ENCODE measurements at places on chromosomes 2 and 18.
A peak's percentile ranks its signal among the peaks of the same experiment; 100 is the strongest.

GRCh38 chr2:200943527-200944105 lies 19.8 kb downstream of the ORC2 start:
- DNase-seq: no peak

DNA sequence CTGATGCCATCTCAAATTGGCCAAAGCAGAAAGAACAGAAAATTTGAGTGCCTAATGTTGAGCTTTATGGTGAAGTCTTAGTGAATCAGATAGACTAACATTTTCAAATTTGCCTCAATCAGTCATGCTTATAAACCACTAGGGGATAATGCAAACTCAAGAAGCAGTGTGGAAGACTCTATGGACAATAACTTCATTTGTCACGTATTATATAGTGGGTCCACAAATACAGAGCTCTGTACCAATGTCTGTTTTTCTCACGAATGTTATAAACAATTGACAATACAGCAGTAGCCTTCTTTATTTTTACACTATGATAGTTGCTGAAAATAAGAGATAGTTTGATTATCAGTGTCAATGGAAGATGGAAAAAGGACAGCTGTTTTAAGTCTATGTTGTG lies 190.8 kb upstream of the SLC8A1 start:
- no peak for DNase-seq

- DNase-seq: no peak
Measured at GRCh38 chr2:73920577-73921545, 5.8 kb upstream of the DGUOK start.

- no peak for DNase-seq
Measured at GRCh38 chr2:135311268-135311667, 219.8 kb downstream of the ZRANB3 start.

DNA sequence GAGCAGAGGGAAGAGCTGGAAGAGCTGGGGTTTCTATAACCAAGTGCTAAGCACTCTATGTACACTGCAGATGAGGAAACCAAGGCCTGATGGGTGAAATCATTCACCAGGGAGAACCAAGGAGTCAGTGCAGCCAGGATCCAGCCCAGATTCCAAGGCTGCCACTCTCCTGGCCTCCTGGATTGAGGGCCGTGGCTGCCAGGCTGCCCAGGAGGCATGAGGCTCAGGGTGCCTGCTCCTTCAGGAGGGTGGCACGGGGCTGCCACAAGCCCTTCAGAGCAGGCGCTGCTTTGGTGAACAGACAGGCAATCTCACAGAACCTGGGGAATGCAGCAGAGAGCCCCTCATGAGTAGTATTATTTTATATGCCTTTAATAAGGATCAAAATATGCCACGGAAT lies 293.7 kb upstream of the HDAC4 start:
- DNase-seq: no peak

DNA sequence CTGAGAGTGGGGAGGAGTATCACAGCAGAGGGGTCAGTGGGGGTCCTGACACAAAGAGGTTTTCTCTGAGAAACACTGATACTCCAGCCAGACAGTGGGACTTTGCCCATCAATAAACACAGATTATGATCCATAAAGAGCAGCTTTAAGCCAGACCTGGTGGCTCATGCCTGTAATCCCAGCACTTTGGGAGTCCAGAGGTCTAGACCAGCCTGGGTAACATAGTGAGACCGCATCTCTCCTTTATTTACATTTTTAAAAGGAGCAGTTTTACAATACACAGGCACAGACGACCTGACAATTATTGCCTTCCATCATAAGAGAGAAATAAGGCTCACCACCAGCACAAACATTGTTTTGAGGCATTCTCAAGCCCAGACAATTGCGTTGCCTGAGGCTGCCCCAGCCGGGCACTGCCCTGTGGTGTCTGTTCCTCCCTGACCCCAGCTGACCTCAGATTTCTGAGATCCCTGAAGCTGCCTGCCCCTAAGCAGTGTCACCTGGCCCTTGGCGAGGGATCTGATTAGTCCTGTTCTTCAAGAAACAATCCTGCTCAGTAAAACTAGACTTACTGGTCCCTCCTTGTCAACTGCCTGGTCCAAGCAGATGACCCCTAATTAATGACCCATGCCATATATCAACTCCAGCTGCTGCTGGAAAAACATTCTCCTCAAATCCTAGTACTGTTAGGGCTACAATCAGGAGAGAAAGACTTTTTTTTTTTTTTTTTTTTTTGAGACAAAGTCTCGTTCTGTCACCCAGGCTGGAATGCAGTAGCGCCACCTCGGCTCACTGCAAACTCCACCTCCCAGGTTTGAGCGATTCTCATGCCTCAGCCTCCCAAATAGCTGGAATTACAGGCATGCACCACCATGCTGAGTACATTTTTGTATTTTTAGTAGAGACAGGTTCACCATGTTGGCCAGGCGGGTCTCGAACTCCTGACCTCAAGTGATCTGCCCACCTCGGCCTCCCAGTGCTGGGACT lies 59.4 kb upstream of the SOS1 start:
- DNase-seq: no peak

GRCh38 chr18:24397131-24397693 lies 412 bp downstream of the OSBPL1A start:
- DNase-seq: peak; percentile 48

DNA sequence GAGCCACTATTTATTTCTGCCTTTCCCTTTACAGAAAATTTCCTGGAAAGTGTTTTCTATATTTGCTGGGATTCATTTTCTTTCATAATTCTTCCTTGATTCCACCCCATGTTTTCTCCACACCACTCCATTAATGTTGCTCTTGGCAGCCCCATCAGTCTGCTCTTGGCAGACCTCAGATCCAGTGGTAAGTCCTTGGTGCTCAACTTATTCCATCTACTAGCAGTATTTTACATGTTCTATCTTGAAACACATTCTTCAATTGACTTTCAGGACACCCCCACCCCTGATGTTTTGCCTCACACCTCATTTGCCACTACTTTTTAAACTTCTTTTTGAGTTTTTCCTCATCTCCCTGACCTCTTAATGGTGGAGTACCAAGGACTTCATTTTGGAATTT lies 65.0 kb downstream of the HNMT start:
- DNase-seq: no peak

DNA sequence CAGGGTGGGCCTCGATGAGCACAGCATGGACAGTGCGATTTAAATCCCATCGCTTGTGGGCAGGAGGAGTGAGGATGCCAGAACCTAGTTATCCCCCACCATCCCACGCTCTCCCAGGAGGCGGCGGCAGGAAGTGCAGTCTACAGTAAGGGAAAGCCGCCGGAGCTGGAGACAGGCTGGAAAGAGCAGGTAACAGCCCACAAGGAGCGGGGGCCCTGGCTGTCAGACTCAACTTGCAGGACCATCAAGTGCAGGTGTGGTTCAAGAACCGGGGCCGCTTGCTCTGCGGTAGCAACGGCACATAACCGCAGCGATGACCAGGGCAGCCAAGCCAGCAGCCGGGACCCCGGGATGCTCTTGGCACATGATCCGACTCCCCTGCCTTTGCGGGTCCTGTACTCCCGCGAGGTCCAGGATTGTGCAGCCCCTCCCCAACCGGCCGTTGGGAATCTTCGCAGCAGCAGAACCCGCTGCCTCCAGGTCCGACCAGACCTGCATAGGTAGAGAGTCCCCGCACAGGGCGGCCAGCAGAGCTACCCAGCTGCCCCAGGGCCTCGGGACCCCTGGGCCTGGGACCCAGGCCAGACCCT lies 82.1 kb downstream of the BIN1 start:
- DNase-seq: no peak

GRCh38 chr2:218658671-218659257 lies 659 bp downstream of the ZNF142 start:
- DNase-seq: no peak

- no peak for DNase-seq
Measured at GRCh38 chr18:40867459-40867858, 1087.6 kb upstream of the PIK3C3 start.

GRCh38 chr2:42327125-42327524 lies 33.9 kb downstream of the COX7A2L start:
- DNase-seq: no peak

- no peak for DNase-seq
Measured at GRCh38 chr2:100537918-100538317, 24.9 kb upstream of the PDCL3 start.

GRCh38 chr2:134169788-134170187 lies 84.1 kb upstream of the MGAT5 start:
- DNase-seq: no peak

DNA sequence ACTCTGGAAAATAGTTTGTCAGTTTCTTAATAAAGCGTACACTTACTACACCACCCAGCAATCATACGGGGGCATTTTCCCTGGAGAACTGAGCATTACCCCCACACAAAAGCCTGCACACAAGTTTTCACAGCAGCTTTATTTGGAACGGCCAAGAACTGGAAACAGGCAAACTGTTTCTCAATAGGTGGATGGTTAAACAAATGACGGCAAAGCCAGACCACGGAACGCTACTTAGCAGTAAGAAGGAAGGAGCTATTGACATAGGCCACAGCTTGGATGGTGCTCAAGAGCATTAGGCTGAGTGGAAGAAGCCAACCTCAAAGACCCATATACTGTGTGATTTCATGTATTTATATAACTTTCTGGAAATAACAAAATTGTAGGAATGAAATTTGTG lies 9.0 kb downstream of the MALL start:
- DNase-seq: no peak

- DNase-seq: no peak
Measured at GRCh38 chr2:30865892-30866681, 58.8 kb upstream of the CAPN13 start.

DNA sequence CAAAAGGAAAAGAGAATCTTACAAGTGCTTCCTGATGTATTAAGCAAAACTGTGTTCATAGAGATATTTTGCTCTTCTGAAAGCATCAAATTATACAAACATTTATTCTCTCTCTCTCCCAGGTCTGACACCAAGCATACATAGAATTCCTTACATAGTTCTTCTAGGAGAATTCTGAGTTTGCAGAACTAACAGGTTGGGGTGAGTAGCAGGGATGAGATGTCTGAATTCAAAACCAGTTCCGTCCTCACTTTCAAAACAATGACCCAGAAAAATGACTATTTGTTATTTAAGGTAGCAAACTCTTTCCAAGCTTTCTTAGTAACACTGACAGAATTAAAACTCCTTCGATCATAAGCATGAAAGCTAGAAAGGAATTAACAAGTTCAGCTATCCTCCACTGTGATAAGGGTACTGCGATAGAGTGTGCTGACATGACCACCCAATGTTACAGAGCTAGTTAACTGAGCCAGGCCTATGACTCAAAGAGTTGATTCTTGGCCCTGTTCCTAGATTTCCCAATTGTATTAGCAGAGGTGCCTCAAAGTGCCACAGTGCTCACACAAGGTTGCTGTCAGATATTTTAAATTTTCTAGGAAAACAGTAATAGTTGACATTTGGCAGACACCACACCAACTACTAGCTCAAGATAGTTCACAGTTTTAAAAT lies 85.8 kb upstream of the SETBP1 start:
- DNase-seq: no peak

All from SIG-M5 (cell line).